Mucosa of gallbladder (tissue), 1 donor: ENCODE measurements at places on chromosomes 3 and 15. TPM values are rescaled to one million over a fixed set of nuclear protein-coding genes. Genes with fewer than 3 reads are reported as not detected.

GRCh38 chr15:51484781-51485180 lies 137.8 kb downstream of the DMXL2 start:
- no peak for DNase-seq

GRCh38 chr15:26842391-26842790 lies 24.5 kb upstream of the GABRA5 start:
- DNase-seq, result no peak

GRCh38 chr3:150871192-150871591 lies 34.0 kb downstream of the MINDY4B start:
- DNase-seq, result no peak

The FILIP1L gene
- 142 TPM for total RNA-seq

The GOLGA6L26 gene
- total RNA-seq, result not detected

GRCh38 chr3:41768363-41768762 lies 193.5 kb downstream of the ULK4 start:
- no peak for DNase-seq

DNA sequence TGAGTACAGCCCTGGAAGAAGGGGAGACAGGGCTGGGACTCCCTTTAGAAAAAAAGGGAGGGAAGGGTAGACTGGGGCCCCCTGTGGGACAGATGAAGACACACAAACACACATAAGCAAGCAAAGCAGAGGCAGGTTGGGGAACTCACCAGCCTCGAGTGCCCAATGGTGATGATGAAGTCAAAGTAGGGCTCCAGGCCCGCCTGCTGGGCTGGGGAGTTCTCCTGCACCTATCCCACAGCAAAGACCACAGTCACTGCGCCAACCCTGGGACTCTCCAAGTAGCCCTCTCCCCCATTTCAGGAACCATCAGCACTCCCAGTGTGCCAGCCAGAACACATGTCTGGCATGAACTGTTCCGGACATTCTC lies 4.1 kb downstream of the GORASP1 start:
- no peak for DNase-seq

The USP50 gene
- 0.20 TPM for total RNA-seq

The OR5K2 gene
- total RNA-seq, result not detected

GRCh38 chr3:101497803-101498202 lies 15.2 kb downstream of the SENP7 start:
- DNase-seq, result no peak

The DNAJA4 gene
- total RNA-seq, result 36.9 TPM
